Stimulated activated CD4-positive, alpha-beta T cell treated with anti-CD3 and anti-CD28 coated beads, Interleukin-1b, Interleukin-23, amount 100 ng/mL, for 4 hours (primary cell): ENCODE measurements at places on chromosomes 5 and 9.

GRCh38 chr9:74443036-74443750 is 53.9 kb upstream of the RORB start:
- DNase-seq, result no peak

GRCh38 chr9:121222524-121223171 is 21.0 kb upstream of the RAB14 start:
- DNase-seq, result no peak

GRCh38 chr5:179516221-179516620 is 34.1 kb upstream of the RUFY1 start:
- no peak for DNase-seq

DNA sequence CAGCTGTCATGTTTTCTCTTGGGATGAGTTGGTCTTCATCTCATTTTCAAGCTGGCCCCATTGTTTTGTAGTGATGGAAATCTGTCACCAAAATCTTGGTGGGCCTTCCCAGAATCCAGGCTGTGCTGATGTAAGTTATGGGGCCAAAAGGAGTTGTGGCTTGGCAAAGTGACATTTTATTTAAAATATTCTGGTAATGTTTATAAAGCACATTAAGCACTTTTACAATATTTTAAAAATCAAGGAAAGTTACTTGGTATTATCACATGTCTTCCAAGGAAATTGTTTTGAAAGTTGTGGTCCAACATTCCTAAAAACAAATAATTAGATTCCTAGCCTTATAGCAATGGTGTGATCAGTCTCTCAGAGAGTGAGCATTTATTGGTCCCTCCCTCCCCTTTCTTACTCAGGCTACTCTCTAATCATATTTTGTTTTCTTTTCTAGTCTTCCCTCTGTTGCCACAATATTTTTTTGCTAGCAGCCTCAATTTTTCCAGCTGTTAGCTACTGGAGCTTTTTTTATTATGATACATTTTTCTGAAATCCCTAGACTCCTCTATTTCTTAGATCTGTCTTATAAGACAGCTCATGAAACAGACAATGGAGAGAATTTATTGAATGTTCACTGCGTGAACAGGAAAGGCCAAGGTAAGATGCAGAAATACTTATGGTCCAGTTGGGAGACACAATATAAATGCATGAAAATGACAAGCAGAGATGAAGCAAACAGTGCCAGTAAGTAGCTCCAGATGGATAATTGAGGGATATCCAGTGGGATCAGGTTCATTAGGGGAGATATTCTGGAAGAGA is 408.1 kb upstream of the ZNF608 start:
- DNase-seq, result no peak

- no peak for DNase-seq
Measured at GRCh38 chr9:83200531-83200930, 137.6 kb upstream of the RASEF start.

- DNase-seq, result no peak
Measured at GRCh38 chr5:132470010-132470392, 20.6 kb downstream of the IRF1 start.

DNA sequence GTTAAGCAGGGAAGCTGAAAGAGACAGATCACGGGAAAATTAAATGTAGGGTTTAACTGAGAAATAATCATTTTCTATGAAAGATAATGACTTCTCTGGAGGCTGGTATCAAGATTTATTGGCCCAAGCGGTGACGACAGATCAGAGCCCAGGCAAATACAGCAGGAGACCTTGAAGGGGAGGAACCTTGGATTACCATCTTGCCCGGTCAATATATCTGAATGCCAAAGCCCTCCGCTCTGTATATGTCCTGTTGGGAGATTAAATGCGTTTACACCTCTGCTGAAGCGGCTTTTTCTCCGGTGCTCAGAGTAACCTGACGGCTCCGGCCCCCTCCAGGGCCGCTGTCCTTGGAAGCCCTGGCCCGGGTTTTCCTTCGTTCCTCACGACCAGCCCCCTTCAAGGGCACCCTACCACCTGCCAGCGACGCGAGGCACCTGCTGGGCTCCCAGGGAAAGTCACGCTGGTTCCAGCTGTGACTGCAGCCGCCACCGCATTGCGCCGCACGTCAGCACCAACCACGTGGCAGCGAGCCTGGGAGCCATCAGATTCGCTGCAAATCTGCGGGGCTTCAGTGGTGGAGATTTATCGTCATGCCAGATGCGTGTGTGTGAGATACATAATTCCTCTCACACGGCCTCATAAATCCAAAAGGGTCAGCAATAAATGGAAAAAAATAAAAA is 4.4 kb upstream of the QSOX2 start:
- no peak for DNase-seq

GRCh38 chr9:100575765-100576386 is 2.0 kb upstream of the CAVIN4 start:
- DNase-seq, result no peak

GRCh38 chr5:80399526-80400239 is 8.2 kb upstream of the ZFYVE16 start:
- no peak for DNase-seq

DNA sequence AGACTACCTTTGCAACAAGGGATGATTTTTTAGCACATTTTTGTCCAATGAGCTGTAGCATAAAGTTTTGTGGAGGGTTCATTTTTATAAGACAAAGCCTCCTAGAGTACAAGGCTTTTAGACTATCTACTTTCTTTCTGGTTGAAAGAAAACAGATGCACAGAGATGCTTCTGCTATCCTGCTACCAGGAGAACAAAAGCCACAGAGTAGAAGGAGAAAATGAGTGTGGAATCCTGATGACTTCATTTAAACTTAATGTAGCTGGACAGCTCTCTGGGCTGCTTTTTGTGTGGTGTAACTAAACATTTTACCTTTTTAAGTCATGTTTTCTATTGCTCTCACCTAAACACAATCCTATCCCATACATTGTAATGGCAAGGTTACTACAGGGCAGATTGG is 1009.4 kb downstream of the TLE1 start:
- no peak for DNase-seq

DNA sequence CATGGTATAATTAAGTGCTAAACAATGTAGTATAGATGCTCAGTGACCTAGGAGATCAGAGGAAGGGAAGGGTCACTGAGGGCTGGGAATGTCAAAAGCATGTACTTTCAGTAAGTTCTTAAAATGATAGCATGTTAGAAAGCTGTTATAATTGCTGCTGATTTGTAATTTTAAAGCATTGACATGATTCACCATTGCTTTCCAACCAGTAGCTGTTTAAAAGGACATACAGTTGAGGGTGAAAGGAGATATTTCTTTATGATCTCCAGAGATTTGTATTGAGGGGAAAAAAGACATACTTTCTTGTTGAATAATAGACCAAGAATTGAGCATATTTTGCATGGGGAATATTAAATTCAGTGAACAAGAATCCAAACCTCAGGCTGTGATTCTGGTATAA is 1.2 kb upstream of the SLC1A3 start:
- DNase-seq, result no peak

- no peak for DNase-seq
Measured at GRCh38 chr9:35771075-35771433, 17.0 kb upstream of the MSMP start.

DNA sequence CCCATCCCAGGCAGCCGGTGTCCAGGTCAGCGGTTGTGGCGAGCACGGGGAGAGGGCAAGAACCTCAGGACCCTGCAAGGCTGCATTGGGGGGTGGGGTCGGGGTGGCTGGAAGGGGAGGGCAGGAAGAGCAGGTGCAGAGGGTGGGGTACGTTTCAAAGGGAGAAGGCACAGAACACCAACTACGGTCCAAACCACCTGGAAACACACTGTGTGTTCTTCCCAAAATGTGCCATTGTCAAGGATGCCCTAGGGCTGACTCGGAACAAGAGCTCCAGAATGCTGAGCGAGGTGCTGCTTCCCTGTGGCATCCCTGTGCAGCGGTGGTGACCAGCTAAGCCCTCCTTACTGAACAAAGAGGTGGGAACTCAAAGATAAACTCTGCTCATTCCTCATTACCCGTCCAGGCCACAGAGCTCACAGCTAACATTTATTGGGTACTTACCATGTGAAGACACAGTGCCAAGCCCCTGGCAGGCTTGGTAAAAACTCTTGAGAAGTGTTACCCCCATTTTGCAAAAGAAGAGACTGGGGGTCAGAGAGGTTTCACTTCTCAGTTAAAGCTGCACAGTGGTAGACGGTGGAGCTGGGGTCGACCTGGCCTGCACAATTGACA is 153.8 kb downstream of the COL23A1 start:
- no peak for DNase-seq

DNA sequence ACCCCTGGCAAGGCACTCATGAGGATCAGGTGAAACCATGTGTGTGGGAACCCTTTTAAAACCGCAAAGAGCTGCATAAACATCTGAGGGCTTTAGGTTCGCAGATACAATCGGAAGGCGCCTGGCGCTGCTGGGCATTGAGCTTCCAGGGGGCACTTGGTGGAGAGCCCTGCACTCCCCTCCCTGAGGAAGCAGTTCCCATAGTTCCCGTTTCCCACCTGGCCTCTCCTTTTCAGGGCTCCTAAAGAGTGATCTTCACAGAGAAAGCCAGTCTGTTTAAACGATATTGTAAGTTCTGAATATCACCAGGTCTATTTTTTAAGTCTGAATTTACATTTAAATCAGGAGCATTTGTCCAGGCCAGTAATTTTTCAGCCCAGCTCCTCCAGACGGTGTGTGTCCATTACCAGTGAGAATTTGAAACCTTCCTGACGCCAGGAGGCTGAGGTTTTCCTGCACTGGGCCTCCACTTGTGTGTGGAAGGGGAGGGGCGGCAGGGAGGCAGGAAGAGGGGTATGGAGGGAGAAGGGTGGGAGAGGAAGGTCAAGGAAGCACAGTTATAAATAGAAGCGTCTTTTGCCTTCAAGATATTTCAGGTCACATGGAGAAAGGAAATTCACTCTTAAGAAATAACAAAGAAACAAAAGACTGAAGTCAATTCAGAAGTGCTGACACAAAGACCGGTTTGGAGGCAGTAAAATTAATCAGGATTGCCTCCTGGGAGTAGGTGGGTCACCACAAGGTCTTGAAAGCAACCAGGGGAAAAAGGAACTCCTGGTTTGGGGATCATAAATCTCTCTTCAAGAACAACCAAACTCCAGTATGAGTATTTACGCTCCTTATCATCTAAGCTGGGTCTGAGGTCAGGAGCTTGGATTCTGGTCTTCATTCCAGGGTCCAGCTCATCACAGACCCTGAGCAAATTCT is 14.3 kb upstream of the MGAT1 start:
- DNase-seq, result no peak

DNA sequence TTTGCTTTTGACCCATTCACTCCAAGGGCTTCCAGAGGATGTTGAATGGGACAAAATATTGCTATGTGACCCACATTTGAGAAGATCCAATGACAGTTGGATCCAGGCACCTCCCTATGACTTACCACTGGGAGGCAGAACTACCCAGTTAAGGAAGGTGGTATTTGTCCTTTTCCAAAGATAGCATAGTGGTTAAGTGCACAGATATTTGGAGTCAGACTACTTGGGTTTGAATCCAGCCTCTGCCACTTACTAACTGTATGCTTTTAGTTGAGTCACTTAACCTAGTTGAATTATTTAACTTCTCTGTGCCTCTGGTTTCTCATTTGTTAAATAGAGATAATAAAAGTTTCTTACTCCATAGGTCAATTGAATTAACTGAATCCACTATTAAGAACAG is 74.5 kb upstream of the PALM2AKAP2 start:
- no peak for DNase-seq

- no peak for DNase-seq
Measured at GRCh38 chr9:121947775-121948174, 145.3 kb downstream of the TTLL11 start.

GRCh38 chr5:99116526-99116925 is 187.7 kb upstream of the CHD1 start:
- DNase-seq, result no peak

GRCh38 chr9:35001285-35001677 is 11.7 kb downstream of the DNAJB5 start:
- DNase-seq, result no peak

DNA sequence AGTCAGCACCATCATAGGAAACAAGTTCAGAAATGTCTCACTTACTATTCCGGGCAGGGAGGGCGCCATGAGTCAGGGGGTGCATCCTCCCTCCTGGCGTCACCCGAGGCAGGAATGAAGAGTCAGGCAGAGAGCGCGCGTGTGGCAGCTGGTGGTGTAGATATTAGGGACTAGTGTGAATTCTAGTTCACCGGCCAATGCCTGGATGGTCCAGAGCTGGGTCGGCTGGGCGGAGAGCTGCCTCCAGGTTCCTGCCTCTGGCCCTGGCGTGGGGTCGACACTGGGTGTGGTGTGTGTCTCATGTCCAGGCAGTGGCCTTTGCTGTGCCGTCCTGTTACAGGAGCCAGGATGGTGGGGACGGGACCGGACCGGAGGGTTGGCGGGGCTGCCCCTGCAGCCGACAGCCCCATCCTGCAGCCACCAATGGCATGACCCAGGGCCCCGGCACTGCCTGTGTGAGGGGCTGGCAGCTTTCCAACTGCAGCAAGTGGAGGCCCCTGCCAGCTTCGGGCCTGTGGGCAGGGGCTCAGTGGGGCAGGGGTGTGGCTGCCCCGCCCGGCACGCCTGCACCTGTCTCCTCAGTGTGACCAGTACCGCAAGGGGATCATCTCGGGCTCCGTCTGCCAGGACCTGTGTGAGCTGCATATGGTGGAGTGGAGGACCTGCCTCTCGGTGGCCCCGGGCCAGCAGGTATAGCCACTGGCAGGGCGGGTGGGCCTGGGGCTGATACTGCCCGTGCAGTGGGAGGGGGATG is 9.1 kb downstream of the DIPK1B start:
- DNase-seq, result no peak

GRCh38 chr5:32581010-32581785 is 4.2 kb upstream of the SUB1 start:
- DNase-seq, result no peak

GRCh38 chr9:108698231-108698630 is 157.6 kb downstream of the ACTL7B start:
- DNase-seq, result no peak
